ENCODE measurements at places on chromosomes 13 and 19. TPM values are rescaled to one million over a fixed set of nuclear protein-coding genes. Genes with fewer than 3 reads are reported as not detected.

TEX26 gene
- total RNA-seq = not detected

CD22 gene
- 0.75 TPM for total RNA-seq

IGFL2 gene
- total RNA-seq = not detected

WDR87 gene
- total RNA-seq = not detected

GEMIN7 gene
- total RNA-seq = 30.1 TPM

TEX101 gene
- not detected for total RNA-seq

ZNF729 gene
- not detected for total RNA-seq

ADAT3 gene
- total RNA-seq = 5.8 TPM

FAAP24 gene
- 8.1 TPM for total RNA-seq

VSTM2B gene
- not detected for total RNA-seq

C13orf46 gene
- 1.5 TPM for total RNA-seq

LGALS14 gene
- total RNA-seq = 2.5 TPM

ZNF541 gene
- total RNA-seq = 0.07 TPM

ZNF600 gene
- total RNA-seq = 11.1 TPM

Data from activated CD4-positive, alpha-beta memory T cell treated with anti-CD3 and anti-CD28 coated beads for 36 hours (primary cell).